ENCODE measurements at places on chromosomes 2 and 18.

DNA sequence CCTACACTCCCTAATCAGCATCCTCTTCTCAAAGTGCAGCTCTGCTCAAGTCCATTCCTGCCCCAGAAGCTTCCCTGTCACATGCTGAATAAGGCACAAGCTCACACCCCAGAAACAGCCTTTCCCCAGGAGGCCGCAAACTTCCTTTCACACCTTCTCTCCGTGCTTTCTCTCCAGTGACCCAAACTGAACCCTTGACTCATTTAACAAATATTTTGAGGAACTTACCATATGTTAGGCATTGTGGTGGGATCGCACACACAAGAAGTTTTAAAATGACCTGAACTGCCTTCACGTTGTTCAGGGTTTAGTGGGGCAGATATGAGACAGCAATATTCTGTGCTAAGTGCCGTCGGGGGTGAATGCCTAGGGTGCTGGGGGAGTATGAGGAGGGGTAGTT, 161.3 kb downstream of the INSIG2 start:
- no peak for DNase-seq

GRCh38 chr18:10927286-10927992, 221.9 kb downstream of the PIEZO2 start:
- DNase-seq: no peak

GRCh38 chr2:71746946-71747501, 293.7 kb downstream of the DYSF start:
- DNase-seq: no peak

GRCh38 chr18:68665628-68666027, 49.3 kb downstream of the TMX3 start:
- DNase-seq: no peak

GRCh38 chr18:36589857-36590543, 238.8 kb downstream of the TPGS2 start:
- DNase-seq: no peak

GRCh38 chr2:7407001-7407400, 489.8 kb downstream of the RNF144A start:
- DNase-seq: no peak

GRCh38 chr2:168343586-168343985, 96.2 kb upstream of the STK39 start:
- no peak for DNase-seq

- no peak for DNase-seq
Measured at GRCh38 chr2:66171530-66171929, 263.4 kb upstream of the MEIS1 start.

DNA sequence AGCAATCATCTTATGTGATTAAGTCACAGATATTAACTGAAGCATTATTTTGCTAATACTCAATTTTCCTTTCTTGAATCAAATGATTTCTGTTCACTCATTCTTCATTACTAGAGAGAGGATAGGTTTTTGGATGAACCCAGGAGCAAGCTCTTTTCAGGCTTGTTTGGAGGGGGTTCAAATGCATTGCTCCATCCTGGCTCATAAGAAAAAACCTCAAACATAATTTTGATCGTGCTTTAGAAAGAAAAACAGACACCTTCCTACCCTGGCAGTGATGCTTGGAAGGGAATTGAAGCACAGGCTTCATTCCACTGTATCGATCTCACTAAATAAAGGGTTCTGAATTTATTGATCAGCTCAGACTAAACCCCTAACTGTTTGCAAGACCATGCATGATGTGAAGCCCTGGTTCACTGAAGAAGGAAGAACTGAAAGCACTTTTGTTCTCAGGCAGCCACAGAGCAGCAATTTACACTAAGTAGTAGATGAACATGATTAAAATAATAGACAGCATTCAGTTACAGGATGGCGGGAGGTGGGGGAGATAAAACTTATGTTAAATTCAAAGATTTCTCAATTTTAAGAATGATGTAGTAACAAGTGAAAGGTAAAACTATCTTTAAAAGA, 53.4 kb downstream of the CDH2 start:
- no peak for DNase-seq

GRCh38 chr2:102437122-102437521, 14.2 kb downstream of the IL18RAP start:
- DNase-seq: no peak

DNA sequence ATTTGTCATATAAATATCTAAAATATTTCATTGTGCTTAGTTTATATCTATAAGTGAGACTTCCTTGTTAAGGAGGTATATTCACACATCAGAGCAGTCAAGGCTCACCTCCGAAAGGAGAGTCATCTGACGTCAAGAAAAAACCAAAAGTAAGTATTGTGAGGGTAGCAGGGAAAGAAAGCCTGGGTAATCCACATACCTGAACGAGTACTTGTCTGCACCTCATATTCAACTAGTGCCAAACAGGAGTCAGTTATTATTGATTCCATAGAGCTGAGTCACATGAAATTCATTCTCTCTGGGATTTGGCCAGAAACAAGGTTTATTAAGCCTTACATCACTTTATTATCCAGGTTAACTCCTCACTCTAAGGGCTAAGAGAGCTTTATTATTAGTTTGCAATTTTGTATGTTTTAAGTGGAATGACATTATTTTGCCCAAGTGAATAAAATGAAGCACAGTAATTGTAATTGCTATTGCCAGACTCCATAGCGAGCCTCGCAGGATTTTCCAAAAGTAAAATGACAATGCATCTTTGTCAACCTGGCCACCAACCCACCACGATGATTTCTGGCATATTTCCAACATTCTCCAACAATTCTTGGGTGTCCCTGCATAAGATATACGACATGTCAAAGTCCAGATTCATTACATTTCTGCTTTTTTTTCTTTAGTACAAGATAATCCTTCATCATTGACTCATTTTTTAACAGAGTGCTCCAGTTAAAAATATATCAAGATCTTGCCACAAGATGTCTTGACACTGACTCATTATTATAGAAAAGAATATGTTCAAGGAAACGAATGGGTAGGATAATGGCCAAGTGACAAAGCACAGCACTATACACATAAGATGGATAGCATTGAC, 1210.4 kb upstream of the ACVR2A start:
- DNase-seq: no peak

DNA sequence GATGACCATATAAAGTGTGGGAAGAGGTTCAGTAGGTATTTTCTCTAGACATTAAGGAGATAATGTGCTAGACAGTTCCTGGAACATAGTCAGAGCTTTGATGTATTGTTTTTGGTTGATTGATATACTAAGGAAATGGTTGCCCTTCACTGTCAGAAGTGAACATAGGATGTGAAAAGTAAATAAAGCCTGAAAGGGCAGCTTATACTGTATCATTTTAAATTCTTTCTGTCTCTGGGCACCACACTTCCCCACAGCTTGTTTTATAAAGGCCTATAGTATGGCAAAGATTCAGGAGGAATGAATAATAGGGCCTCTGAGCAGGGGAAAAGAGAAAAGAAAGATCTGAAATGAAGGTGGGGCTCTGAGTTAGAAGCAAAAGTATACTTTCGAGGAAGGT, 72.7 kb upstream of the ITPRID2 start:
- DNase-seq: no peak

- DNase-seq: no peak
Measured at GRCh38 chr2:55875434-55876135, 48.0 kb downstream of the EFEMP1 start.

DNA sequence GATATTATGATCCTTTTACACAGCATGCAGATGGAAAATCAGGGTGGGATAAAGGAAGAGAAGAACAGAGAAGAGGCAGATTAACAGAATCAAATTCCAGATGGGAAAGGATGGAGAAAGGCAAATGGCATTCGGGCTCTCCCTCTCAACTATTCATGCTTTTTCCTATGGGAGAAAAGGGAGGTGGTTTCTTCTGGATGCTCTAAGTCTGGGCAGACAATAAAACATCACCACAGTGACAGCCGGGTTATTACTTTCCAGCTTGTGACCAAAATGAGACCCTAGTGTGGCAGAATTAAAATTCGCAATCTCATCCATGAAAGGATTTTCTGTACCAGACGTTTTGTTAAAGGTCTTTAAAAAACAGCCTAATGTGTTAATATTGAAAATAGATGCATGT, 440.7 kb downstream of the RND3 start:
- no peak for DNase-seq

- DNase-seq: no peak
Measured at GRCh38 chr18:60279391-60279790, 93.2 kb downstream of the MC4R start.

DNA sequence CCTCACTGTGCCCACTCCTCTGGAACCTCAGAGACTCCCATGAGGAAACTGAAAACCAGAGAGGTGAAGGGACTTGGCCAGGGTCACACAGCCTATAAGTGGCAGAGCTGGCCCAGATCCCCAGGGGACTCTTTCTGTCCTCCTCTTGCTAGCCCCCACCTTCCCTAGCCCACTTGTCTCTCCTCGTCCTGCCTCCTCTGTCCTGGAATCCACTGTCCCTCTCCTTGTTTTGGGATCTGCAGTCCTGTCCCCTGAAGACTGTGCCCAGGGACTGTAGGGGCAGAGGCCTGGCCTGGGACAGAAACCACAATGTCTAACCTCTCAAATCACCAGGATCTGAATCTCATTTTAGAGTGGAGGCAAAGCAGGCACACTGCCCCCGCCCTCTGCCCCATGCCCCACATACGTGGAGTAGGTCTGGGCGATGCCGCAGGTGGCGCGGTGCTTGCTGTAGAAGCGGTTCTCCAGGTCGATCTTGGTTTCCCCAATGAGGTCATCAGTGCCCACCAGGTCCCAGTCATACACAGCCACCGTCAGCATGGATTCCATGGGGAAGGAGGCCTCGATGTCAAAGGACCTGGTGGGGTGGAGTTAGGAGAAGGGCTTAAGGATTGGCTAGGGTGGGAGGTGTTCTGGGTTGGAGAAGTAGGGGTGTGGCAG, 12.5 kb downstream of the OTOF start:
- DNase-seq: no peak

GRCh38 chr2:12896318-12896982, 179.7 kb downstream of the TRIB2 start:
- no peak for DNase-seq

DNA sequence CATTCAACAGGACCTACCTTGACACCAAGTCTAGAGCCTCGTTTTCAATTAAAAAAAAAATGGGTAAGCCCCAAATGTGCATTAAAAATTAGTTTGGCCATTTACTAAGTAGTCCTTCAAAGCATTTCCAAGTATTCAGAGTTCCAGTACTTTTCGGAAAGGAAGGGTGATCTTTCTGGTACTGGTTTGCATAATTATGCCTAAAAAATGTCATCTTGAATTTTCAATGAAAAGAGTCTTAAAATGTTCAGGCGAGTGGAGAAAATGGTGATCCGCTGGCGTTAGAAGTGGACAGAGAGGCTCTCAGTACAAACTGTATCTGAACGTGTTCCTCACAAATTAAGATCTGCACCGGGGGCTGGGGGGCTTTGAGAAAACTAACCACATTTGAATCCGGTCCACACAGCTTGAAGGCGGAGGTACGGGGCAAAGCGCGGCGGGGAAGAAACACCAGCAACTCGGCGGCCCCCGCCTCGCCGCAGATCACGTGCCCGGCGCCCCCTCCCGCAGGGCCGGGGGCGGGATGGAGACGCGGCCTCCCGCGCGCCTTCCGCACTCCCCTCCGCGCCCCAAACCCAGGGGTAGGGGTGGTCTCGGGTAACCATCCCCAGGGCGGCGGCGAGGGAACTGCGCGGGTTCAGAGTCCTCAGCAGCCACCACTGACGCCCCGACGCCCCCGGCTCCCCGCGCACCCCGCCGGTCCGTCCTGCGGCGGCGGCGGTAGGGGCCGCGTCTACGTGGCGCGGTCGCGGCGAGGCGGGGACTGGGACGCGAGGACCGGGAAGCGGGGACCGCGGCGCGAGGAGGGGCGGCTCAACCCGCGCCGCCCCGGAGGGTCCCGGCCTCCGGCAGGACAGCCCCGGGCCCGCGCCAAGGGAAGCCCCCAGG, 564 bp downstream of the LPIN2 start:
- peak; percentile 39 for DNase-seq
